Cardiac fibroblast (primary cell): ENCODE measurements at places on chromosomes 7 and 10.

- DNase-seq, result no peak
Measured at GRCh38 chr7:158992759-158993158, 136.4 kb downstream of the DYNC2I1 start.

DNA sequence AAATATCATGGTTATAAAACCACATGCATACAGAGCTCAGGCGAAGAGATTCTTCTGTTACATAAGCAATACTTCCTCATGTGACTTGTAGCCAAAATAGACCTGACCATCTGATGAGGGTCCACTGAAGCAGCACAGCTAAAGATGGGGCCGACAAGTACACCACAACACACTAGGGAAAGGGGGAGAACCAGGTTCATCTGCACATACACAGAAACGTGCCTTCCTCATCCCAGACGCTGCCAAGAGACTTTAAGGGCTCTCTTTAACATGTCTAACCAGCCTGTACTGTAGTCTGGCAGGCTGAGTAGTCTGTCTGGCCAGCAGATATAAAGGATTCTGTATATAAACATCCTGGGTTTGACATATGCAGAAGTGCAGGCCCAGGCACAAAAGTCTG lies 30.3 kb downstream of the ERCC6 start:
- no peak for DNase-seq

GRCh38 chr7:69778138-69778537 lies 179.9 kb downstream of the AUTS2 start:
- no peak for DNase-seq

DNA sequence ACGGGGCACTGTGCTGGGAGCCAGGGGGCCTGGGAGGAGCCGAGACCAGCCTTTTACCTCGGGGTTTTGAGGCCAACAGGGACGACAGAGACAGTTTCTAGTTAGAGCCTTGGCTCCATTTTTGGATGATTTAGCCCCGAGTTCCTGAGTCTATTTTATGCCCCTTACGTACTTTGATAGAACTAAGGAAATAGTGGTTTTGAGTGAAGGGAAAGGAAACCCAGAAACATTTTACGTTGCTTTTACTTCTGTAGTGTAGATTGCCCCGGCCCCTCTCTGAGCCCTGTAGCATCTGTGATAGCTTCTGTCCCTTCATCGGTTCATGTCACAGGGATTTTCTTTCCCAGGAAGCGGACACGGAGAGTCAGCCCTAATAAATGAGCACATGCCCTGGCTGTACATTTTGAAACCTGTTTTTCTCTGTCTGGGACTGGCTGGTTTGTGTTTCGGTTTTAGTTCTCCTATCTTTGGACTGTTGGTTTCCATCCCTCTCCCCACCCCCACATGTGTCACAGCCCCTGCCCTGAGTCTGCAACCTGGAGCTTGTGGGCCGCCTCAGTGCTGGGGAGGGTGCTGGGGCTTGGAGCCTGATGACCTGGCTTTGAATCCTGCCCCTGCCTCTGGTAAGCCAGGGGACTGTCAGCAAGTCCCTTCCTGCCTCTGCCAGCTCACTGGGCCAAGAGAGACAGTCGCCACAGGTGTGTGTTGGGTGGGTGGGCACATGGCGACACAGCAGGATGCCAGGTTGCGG lies 6.9 kb upstream of the ORAI2 start:
- no peak for DNase-seq

- no peak for DNase-seq
Measured at GRCh38 chr10:21602313-21602712, 68.3 kb downstream of the MLLT10 start.

DNA sequence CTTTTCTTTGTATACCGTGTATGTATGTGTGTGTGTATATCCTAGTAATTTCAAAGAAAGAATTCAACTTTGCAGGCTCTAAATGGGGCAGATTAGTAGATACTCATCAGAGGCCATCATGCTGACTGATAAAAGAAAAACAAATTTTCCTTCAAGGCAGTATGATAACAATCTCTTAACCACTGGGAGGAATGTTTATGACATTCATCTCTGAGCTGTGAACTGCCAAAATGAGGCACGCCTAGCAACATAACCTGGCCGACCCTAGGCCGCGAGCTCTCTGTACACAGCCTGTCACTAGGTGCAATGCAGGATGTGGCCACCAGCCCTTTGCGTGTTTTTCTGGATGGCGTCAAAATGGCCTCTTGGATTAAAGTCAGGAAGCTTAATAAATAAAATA lies 343.7 kb upstream of the GALNT17 start:
- DNase-seq, result no peak

DNA sequence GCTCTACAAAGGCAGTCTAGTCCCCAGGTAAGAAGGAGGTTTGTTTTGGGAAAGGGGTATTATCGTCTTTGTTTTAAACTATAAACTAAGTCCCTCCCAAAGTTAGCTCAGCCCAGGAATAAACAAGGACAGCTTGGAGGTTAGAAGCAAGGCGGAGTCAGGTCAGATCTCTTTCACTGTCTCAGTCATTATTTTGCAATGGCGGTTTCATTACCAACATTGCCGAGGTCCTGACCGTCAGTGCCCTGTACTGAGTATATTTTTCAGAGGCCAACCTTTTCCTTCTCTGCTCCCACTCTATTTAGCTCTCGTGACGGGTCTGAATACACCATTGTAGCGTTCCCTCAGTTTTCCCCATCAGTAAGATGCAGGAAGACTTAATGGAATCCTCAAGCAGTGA lies 184.5 kb downstream of the PRKCQ start:
- DNase-seq, result no peak
